CD8-positive, alpha-beta memory T cell (primary cell): ENCODE measurements at places on chromosomes 16 and 17.

- H3K27me3 ChIP-seq = no peaks in the 10 kb centered on the region
- peaks cover 35% of the 10 kb centered on the region for H3K4me1 ChIP-seq
- peaks cover 43% of the 10 kb centered on the region for H3K36me3 ChIP-seq
- DNase-seq = peak; percentile 79
- H3K4me3 ChIP-seq = no peak overlapping the region
These were observed 49.1 kb downstream of the STAT5A start for GRCh38 chr17:42337442-42337841.

DNA sequence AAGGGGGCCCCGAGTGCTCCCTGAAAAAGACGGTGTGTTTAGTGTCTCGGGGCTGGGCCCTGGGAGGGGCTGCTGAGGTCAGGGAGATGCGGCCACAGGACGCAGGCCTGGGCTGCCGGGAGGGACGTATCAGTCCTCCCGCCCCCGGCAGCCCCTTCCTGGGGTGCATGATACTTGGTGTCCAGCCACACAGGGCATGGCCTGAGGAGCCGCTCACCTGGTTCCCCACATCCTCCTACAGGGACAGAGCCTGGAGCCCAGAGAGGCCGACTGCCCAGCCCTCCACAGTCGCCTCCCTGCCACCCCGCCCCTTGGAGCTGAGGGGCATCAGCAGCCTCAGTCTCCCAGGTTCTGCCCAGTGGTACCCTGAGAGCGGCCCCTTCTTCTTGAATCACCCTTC lies 12.0 kb upstream of the DEF8 start:
- no peaks in the 10 kb centered on the region for H3K27me3 ChIP-seq
- H3K4me1 ChIP-seq = no peaks in the 10 kb centered on the region

GRCh38 chr17:19904412-19904811 lies 36.7 kb upstream of the ULK2 start:
- H3K27ac ChIP-seq = no peak overlapping the region
- H3K36me3 ChIP-seq = peaks cover 30% of the 10 kb centered on the region
- no peaks in the 10 kb centered on the region for H3K4me1 ChIP-seq
- no peak for DNase-seq
- H3K4me3 ChIP-seq = no peak overlapping the region

- H3K36me3 ChIP-seq = no peaks in the 10 kb centered on the region
- peaks cover 18% of the 10 kb centered on the region for H3K4me1 ChIP-seq
- no peak overlapping the region for H3K4me3 ChIP-seq
- H3K27ac ChIP-seq = no peak overlapping the region
These were observed 4.4 kb downstream of the SMURF2 start for GRCh38 chr17:64657610-64658125.

- H3K27me3 ChIP-seq = no peaks in the 10 kb centered on the region
- no peaks in the 10 kb centered on the region for H3K4me1 ChIP-seq
- no peak for DNase-seq
- no peaks in the 10 kb centered on the region for H3K36me3 ChIP-seq
These were observed 7.4 kb upstream of the TOX3 start for GRCh38 chr16:52554334-52554733.

- H3K27ac ChIP-seq = no peak overlapping the region
- H3K4me1 ChIP-seq = no peaks in the 10 kb centered on the region
These were observed 222.7 kb downstream of the HS3ST4 start for GRCh38 chr16:25914357-25914962.

DNA sequence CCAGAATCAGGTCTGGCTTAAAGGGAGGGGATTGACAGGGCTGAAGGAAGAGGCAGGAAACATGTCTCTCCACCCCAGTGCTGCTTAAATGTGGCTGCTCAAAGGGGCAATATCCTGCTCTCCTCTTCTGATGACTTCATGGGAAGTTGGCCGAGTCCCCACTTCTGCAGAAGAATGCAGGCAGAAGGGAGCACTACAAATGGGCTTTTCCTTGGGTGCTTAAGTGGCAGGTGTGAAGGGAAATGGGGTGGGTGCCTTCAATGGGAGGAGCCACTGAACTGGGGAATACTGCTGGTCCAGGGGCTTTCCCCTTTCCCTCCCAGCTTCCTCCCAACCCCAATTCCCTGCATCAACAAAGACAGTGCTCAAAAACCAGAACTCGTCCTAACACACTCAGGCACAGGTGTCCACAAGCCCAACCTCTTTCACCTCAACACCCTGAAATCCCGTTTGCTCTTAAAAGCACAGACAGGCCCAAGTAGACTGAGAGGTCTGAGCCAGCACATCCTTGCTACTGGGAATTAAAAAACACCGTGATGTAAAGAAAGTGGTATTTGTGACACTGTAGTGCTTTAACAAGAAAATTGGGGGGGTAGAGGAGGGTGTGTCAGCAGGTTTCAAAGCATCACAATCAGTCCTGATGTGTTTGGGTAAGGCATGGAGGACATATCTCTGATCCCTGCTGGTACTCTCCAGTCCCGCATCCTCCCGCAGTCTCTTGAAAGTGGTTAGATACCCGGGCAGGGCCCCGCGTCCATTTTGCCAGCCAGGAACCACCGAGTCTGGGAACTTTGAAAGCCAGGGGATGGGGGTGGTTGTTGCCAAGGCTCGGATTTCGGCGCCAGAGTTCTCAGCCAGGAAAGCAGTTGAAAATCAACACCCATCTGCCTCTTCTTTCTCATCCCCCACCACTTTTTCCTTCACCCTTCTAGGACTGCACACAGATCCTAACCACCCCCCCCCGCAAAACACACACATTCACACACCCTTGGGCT lies 1.6 kb downstream of the CA10 start:
- DNase-seq = no peak
- H3K27me3 ChIP-seq = peaks cover 6% of the 10 kb centered on the region
- no peaks in the 10 kb centered on the region for H3K36me3 ChIP-seq
- H3K4me3 ChIP-seq = no peak overlapping the region
